Fibroblast of pulmonary artery (primary cell): ENCODE measurements at places on chromosomes 5 and 9.
A peak's percentile ranks its signal among the peaks of the same experiment; 100 is the strongest.

DNA sequence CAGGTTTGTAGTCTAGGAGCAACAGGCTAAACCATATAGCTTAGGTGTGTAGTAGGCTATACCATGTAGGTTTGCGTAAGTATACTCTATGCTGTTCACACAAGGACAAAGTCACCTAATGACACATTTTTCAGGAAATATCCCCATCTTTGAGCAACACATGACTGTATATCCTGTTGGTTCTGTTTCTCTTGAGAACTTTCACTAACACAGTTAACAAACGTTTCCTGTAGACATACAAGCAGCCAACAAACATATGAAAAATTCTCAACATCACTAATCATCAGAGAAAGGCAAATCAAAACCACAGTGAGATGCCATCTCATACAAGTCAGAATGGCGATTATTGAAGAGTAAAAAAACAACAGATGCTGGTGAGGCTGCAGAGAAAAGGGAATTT is 68.2 kb downstream of the NR2F1-AS1 start:
- DNase-seq: peak; percentile 90

DNA sequence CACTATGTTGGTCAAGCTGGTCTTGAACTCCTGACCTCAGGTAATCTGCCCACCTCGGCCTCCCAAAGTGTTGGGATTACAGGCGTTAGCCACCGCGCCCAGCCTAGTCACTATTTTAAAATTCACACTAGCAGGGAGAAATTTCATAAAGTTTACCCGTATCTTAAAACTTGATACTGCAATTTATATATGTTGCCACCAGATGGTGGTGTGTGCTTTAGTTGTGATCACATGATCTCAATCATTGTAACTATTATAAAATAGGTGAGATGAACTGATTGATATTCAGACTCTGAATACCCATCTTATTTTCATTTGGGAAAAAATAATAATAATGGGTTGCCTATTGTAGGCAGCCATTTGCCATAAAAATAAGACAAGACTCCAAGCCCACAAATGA is 1330.4 kb upstream of the WWC1 start:
- DNase-seq: no peak

DNA sequence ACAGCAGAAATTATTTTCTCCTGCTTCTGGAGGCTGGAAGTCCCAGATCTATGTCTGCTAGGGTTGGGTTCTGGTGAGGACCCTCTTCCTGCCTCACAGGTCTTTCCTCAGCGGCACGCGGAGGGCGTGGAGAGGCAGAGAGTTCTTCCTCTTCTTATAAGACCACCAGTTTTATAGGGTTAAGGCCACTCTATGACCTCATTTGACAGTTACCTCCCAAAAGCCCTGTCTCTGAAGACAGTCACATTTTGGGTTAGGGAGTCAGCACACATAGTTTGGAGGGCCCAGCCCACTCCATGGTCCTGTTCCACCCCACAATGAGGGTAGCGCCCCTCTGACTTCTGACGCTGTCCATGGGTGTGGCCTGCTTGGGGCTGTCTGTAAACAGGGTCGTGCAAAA is 46.7 kb downstream of the TRIP13 start:
- DNase-seq: no peak

GRCh38 chr9:121942866-121943382 is 150.2 kb downstream of the TTLL11 start:
- DNase-seq: no peak

DNA sequence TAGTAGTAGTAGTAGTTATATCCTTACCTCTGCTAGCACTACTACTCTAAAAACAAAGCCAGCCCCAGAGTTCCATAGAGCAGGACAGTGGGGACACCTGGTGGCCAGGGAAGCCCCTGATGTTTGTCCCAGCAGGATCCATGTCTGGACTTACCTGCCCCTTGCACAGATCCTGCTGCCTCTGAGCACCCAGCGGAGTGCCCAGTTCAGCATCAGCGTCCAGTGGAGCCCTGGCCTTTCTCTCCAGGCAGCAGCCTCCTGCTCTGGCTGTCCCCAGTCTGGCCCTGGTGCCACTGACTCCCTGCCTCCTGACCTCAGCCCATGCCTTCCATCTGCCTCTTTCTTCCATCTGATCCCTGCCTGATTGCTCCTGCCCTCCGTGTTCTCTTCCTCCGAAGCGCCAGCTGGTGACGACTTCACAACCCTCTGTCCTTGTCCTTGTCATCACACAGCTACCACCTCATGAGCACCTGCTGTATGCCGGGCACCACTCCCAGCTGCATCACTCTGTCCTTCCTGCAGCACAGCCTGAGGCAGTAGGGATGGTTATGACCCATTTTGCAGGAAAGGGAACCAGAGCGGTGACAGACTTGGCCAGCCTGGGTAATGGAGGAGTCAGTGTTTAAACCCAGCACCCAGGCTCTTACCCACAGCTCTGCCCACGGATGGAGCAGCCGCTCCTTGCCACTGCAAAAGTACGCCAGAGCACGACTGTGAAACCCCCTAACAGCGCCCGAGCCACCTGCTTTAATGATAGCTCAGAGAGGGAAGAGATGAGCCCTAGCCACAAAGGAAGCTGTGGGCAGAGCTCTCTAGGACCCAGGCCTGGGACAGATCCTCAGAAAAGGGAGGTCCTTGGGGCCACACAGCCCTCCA is 11.5 kb downstream of the SARDH start:
- DNase-seq: peak; percentile 75

GRCh38 chr5:1190837-1191239 is 10.6 kb upstream of the SLC6A19 start:
- no peak for DNase-seq

DNA sequence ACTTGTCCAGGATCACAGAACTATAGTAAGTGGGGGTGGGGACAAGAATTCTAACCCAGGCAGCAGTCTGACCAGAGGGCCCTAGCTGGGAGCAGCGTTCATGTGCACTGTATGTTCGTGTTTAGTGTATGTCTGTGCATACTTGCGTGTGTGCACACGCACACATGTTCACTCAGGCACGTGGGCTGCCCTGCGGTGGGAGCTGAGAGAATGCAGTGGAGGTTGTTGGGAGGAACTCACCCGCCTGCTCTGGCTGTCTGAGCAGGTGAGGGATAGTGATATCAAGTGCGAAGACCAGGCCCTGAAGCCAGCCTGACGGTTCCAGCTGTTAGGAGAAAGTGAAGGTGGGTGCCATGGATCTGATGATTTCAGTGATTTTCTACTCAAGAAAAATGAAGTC is 942 bp downstream of the DCANP1 start:
- no peak for DNase-seq

DNA sequence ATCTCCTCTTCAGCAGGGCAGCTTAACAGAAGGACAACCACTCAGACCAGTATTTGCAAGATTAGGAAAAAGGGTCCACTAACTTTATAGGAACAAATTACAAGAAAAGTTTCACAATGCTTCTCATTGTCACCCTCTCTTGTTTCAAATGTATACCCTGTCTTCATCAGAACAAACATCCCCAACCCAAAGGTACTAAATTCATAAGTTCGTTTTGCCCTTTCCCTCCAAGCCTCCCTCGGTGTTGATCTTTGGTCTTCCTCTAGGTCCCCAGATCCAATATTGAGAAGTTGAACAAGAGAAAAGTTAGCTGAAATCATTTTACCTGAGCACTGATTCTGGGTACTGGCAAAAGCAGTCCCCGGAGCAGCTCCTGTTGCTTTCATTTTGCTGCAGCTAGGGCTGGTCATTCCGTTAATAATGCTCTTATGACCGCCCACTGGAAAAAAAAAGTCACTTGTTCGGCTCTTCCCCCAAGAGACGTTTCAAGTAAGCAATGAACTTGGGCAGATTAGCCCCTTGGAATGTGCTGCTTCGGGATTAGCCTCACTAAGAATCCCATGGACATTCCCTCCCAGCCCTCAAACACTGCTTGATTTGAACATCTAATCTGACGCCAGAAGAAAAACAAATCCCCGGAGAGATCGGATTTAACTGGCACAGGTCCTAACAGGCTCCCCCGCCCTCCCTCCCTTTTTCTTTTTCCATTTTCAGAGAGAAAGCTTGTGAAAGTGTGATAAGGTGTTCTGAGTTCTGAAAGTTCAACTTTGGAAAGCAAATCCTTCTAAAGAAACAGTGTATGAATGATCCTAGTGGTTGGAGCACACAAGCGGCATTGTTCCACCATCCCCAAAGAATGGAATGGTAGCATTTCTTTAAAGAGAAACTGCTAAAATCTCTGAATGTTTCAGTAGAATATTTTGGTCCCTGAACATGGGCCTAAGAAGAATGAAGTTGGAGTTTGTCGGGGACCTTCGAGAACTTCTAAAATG is 252.5 kb downstream of the TRPM3 start:
- peak; percentile 87 for DNase-seq

DNA sequence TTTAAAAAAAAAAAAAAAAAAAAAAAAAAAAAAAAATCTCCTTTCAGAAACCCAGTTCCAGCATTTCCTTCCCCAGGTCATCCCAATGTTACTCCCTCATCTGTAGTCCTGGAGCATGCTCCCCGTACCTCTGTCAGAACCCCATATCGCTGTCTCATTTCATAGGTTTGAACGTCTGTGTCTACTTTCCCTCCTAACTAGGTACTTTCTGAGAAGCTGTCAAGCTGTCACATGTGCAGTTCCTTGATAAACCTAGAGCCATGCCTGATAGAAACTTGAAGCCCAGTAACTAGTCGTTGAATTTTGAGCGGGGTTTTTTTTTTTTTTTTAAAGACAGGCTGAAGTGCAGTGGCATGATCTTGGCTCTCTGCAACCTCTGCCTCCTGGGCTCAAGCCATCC is 15.6 kb downstream of the EXOSC3 start:
- no peak for DNase-seq

- DNase-seq: no peak
These were observed 77.1 kb upstream of the FST start for GRCh38 chr5:53403291-53403690.

DNA sequence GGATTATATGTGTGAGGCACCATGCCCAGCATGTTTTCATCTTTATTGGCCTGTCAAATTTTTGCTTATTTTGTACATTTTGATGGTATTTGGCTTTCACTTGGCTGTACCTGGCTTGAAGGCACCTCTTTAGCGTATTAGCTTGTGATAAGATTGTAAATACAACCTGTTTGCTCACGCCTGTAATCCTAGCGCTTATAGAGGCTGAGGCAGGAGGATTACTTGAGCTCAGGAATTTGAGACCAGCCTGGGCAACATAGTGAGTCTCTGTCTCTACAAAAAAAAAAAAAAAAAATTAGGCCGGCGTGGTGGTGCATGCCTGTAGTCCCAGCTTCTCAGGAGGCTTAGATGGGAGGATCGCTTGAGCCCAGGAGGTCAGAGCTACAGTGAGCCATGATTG is 11.3 kb downstream of the SEC24A start:
- no peak for DNase-seq

DNA sequence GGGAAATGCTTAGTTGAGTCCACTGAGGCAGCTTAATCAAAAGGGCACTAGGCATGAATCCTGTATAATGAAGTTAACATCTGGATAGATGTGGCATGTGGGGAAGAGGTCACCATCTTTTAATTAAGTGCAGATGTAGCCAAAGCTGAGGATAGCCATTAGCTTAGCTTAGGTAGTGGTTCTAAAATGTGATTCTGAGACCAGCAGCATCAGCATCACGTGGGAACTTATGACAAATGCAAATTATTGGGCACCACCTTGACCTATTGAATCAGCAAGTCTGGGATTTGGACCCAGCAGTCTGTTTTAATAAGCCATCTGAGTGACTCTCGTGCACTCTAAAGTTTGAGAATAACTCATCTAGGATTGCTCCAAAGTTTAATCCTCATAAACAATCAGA is 63.8 kb downstream of the SNCAIP start:
- DNase-seq: no peak

DNA sequence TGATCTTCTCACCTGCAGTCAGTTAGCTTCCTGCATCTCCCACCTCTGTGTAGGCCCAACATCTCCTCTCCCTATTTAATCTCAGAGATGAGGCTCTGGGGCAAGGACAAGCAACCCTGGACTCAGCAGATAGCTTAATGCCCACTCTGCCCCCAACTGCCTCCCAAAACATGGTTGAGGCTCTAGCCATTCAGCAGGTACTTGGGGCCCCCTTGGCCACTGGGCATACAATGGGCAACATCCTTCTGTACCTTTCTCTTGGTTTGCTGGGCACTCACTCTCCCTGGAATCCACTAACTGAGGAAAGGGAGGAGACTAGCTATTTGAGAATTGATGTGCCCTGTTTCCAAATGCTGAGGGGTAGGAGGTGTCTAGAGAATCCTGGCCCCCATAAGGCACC is 9.4 kb downstream of the IGIP start:
- no peak for DNase-seq

DNA sequence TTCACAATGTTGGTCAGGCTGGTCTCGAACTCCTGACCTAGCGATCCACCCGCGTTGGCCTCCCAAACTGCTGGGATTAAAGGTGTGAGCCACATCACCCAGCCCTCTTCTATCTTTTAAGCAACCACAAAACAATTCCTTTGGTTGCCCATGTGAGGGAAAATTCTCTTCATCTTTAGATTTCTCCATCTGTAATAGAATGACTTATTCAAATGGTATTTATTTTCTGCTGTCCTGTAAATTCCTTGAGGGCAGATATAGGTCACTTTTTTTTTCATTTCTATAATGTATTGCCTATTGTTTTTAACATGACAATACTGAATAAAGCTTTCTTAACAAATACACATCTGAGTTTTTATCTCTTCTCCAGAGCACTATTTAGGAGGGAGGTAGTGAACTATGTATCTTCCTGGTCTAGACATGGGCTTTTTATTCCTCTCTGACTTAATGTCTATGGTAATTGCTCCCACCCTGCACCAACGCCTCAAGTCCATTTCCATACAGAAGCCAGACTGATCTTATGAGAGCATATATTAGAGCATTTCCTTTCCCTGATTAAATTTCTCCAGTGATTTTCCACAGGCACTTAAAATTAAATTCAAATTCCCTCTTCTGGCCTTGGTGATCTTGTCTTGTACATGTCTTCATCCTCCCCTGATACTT is 595.6 kb downstream of the CAAP1 start:
- peak; percentile 60 for DNase-seq

- no peak for DNase-seq
These were observed 131.1 kb downstream of the ST8SIA4 start for GRCh38 chr5:100772006-100772405.

- no peak for DNase-seq
These were observed 37.6 kb downstream of the NKX2-5 start for GRCh38 chr5:173197375-173197891.

DNA sequence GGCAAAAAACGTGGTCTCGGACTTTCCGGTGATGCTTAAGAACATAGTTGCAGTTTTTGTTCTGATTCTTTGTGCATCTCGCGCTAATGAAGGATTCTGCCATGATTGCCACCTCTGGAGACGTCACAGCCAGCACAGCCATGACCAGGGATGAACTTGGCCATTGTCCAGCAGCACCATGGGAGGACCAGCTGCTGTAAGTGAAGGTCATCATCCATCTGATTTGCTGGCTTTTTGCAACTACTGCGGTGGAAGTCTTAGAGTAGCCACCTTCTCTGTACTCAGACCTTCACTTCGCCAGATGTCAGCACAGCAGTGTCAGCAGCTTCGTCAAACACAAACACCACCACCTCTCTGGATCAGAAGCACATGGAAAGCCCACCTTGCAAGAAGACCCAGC is 45.7 kb downstream of the NSUN2 start:
- DNase-seq: no peak

DNA sequence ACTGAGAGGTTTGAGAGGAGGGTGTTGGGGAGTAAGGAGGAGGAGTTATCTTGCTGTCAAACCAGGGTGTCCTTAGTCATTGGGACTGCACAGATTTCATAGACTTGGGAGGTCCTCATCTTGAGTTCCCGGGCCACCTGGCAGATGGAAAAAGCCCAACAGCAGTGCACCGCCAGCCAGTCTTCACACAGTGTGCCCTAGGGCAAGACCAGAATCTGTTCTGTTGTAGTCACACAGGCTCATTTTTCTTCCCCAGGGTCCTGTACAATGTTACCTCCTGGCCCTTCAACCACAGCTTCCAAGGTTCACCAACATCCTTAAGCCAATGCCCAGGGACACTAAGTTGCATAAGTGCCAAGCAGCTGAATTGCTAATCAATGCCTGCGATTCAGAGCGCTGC is 21.0 kb downstream of the PLAC8L1 start:
- DNase-seq: no peak
